EL (cell line): ENCODE measurements at places on chromosomes 4 and X.

GRCh38 chrX:44906542-44906941 is 33.6 kb downstream of the KDM6A start:
- no peak for DNase-seq

DNA sequence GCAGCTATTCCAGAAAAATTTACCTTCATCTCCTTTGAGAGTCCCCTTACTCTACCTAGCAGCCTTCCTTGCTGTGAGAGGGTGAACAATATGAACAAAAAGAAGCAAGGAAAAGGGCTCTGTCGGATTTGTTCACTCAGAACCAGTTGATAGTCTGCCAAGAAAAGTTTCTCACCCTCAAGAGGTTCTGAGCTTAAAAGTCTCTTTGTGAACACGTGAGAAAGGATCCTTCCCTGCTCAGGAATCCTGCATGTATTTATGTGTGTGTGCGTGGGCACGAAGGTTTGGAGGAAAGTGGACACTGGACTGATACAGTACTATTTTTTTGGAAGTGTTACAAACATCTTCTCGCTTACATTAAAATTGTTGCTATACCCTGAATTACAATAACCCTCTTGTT is 178.6 kb upstream of the JADE1 start:
- DNase-seq: no peak

- no peak for DNase-seq
These were observed 11.4 kb downstream of the MCUB start for GRCh38 chr4:109571494-109571893.

DNA sequence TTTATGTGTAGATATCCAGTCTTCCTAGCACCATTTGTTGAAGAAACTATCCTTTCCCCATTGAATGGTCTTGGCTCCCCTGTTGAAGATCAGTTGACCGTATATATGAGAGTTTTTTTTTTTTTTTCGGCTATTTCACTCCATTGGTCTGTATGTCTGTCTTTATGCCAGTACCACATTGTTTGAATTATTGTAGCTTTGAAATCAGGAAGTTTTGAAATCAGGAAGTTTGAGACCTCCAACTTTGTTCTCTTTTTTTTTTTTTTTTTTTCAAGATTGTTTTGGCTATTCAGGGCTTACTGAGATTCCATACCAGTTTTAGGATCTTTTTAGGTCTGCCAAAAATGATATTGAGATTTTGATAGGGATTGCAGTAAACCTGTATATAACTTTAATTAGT is 4.3 kb upstream of the SCD5 start:
- DNase-seq: no peak

GRCh38 chr4:82230306-82230705 is 143.5 kb downstream of the HNRNPD start:
- no peak for DNase-seq

- no peak for DNase-seq
These were observed 43.1 kb upstream of the WDR1 start for GRCh38 chr4:10159671-10160070.

DNA sequence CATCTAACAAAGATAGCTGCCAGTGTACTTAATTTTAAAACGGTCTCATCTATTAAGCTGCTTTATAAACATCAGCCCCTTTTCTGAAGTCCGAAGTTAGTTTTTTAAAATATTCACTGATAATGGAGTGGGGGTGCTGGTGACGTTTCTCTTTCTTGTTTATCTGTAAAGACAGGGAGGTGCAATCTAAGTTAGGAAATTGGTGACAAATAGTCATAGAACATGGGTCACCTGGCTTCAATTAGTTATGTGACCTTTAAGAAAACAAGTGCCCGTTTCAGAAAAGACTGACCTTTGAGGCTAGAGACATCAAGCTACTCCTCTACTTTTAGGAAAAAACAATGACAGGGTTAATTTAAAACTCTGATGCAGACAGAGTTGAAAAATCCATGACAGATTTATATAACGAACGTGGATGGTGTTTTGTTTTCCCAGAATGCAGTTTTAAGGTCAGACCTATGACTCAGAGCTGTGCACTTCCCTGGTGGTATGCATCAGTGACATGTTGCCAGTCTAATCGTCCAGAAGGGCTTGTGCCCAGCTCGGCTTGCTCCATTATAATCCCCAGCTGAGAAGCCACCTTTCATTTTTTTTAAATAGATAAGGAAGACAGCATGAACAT is 38.2 kb downstream of the FHL1 start:
- peak; percentile 68 for DNase-seq

DNA sequence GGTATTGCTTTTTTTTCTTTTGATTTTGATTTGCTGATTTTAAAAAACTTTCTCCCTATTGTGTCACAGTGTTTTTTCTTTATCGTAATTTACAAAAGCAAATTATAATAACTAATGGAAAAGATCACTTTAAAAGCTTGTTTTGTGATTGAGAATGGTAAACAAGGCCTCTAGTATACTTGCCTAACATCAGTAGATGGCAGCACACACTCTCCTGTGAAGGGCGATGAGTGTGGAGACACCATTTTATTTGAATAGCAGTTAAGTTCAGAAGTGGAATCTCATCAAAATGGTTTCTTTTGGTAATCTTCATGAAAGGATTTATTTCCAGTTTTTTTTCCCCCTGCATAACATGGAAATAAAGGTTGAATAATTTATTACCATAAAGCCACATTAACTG is 72.3 kb downstream of the PAK3 start:
- DNase-seq: peak; percentile 0

- DNase-seq: no peak
These were observed 16.6 kb downstream of the GEMIN8 start for GRCh38 chrX:14013054-14013453.

DNA sequence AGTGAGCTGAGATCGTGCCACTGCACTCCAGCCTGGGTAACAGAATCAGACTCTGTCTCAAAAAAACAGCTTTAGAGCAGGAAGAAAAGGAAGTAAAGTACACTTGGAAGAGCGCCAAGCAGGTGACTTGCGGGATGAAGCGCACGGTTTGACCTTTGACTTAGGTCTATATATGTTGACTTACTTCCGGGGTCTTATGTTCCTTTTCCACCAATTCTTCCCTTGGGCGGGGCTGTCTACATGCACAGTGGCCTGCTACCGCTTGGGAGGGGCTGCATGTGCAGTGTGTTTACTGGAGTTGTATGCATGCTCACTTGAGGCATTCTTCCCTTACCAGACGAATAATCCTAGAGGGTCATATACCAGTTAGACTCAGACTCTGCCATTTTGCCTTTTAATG is 108.6 kb downstream of the APOOL start:
- no peak for DNase-seq

DNA sequence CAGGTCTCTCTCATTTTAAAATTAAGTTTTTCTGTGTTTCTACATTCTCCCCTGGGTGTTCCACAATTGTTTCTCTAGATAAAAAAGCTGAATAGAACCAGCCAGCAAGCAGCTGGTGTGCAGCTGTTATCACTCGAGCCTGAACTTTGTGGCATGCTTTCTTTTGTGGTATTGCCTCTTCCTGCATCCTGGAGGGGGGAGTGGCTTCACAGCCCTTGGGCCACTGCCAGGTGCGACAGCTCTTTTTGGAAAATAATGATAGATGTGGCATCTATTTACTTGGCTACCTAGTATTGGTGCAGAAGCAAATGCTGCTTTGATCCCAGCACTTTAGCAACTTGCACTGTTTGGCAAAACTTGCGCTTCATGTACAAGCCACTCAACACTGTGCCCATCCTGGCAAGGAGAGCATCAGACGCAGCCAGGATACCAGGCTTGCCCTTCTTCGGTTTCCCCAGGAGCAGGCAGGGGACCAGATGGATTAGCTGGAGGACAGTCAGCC is 69.4 kb downstream of the HMGB2 start:
- peak; percentile 27 for DNase-seq

DNA sequence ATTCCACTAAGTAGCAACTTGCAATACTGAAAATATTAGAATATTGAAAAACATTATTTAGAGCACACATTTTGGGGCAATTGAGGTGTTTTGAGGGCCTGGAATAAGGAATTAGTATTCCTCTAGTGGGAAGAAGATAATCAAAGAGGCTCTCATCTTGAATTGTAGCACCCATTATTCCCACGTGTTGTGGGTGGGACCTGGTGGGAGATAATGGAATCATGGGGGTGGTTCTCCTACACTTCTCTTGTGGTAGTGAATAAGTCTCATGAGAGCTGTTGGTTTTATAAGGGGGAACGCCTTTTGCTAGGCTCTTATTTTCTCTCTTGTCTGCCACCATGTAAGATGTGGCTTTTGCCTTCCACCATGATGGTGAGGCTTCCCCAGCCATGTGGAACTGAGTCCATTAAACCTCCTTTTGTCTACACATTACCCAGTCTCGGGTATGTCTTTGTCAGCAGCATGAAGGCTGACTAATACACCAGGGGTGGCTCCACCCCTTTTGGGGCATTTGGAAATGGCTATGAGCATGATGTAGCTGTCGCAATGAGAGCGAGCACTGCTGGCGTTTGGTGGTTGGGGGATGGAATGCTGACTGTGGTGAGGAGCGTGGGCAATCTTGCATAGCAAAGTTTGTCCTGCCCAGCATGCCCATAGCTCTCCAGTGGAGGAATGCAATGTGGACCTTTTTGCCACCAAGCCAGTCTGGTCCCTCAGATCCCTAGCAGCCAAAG is 308.2 kb downstream of the FRMPD4 start:
- peak; percentile 86 for DNase-seq

- DNase-seq: no peak
These were observed 14.9 kb downstream of the SNX12 start for GRCh38 chrX:71053217-71053621.

DNA sequence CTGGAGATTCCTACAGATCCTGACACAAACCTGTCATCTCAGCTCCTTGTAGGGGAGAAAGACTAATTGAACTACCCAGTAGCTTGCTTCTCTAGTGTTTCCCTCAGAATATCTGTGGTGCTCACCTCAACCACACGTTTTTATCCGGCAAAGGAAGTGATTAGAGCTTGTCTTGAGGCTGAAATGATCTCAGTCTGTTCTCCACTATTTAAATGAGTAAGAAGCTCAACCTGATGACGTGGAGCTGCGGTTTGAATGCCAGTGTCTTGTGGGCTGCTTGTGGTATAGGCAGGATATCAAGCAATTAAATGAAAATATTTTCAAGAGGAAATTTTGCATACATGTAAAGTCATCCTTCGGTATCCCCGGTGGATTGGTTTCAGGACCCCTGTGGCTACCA is 270.2 kb downstream of the TLL1 start:
- peak; percentile 89 for DNase-seq

GRCh38 chrX:69142788-69143469 is 22.3 kb downstream of the PJA1 start:
- no peak for DNase-seq

DNA sequence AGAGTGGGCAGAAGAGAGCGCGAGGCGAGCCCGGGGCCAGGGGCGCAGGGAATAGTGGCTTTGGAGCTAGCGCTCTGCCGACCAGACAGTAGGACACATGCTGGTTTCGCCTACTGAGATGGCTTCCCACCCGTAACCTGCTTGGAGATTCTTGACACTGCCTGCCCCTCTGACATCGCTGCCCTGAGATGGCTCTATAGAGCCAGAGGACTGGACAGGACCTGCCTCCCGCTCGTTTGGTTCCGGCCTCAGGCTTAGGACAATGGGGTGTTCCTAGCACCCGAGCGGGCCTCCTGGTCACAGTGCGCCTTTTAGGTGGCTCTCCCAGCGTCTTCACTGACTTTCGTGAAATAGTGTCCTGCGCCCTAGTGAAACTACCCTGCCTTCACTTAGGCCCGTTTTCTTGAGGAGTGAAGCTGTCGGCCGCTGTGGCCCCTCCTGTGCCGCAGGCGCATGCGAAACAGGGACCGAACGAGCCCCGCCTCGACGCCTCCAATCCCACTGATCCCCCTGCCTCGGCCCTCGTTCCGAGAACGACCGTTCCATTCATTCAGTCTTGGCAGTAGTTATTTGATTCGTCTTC is 608 bp downstream of the TAF1 start:
- peak; percentile 12 for DNase-seq

DNA sequence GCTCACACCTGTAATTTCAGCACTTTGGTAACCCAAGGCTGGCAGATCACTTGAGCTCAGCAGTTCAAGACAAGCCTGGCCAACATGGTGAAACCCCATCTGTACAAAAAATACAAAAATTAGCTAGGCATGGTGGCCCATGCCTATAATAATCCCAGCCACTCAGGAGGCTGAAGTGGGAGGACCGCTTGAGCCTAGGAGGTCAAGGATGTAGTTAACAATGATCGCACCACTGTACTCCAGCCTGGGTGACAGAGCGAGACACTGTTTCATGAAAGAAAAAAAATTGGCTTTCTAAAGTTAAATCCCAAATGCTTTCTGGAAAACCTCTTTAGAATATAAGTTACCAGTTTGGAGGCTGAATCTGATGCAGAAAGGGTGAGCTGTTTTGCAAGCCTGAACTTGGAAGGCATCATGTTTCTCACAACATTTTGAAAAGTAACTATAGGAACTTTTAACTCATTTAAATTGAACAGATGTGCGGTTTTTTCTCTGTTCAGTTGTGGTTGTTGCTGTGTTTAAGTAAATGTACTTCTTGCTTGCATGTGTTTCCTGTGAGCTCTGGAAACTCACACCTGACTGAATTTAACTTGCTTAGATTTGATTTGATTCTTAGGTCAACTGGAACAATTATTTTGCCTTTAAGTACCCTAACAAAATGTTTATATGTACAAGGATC is 39.8 kb upstream of the TMEM131L start:
- no peak for DNase-seq

DNA sequence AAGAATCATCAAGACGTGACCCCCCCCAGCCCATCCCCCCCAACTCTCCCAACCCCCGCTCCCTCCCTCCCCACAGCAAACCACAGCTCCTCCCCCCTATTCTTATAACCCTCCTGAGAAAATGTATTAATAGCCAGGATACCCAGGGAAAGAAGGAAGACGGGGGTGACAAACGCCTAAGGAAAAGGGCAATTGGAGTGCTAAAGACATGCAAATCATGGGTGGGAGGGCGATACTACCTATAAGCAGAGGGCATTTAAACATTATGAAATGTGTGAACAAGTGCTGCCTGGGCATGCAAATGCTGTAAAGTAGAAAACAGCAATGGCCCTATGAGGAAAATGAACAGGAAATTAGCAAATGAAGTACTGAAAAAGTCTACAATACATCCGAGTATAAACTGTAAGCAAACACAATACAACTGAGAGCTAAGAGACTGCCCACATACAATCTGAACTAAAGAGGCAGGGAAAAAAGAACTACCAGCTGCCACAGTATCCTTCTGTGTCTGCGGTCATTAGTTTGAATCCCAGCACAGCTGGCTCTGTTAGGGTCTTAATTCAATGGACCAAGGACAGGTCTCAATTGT is 2.4 kb downstream of the CXXC4 start:
- no peak for DNase-seq

DNA sequence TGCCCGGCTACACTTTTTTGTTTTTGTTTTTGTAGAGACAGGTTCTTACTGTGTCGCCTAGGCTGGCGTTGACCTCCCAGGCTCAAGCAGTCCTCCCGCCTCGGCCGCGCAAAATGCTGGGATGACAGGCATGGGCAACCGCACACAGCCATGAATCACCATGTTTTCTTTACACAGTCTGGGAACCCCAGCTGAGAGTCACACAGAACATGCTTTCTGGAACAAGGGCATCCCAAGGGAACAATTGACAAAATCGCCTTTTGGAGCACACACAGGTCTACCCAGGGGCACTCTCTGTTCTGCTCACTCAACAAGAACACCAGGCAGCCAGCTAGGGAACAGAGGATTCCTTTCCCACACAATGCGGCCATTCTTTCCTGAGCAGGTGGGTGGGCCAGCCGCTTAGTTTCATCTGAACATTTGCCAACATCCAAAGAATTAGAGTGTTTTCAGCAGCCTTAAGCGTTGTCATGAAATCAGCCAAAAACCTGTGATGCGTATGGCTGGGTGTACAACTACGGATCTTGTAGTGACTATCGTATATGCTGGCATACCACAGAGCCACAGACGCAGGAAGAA is 15.7 kb downstream of the PRKX start:
- DNase-seq: peak; percentile 20

- DNase-seq: peak; percentile 3
These were observed 27.5 kb upstream of the ABCG2 start for GRCh38 chr4:88185906-88186305.
